ENCODE measurements at places on chromosomes 1 and 21.

DNA sequence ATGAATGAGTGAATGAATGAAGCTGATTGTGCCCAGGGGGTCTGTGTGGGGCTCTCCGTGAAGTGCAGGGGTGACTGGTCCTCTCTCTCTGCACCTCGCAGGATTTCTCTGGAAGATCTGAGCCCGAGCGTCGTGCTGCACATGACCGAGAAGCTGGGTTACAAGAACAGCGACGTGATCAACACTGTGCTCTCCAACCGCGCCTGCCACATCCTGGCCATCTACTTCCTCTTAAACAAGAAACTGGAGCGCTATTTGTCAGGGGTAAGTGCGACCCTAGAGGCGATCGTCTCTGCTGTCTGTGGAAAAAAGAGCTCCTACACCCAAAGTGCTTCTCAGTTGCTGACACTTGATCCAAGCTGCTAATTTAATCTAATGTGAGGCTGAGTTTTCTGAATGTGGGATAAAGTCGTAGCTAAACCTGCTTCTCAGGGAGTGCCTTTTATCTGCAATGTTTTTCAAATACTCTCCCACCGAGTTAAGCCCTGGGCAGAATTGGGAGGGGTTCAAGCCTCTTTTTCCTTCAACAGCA is 101.7 kb downstream of the HUNK start:
- DNase-seq: no peak

GRCh38 chr1:115076384-115076915 is 12.9 kb downstream of the TSPAN2 start:
- no peak for DNase-seq

- no peak for DNase-seq
Observed at GRCh38 chr1:158212320-158212719, 31.6 kb downstream of the CD1D start.

DNA sequence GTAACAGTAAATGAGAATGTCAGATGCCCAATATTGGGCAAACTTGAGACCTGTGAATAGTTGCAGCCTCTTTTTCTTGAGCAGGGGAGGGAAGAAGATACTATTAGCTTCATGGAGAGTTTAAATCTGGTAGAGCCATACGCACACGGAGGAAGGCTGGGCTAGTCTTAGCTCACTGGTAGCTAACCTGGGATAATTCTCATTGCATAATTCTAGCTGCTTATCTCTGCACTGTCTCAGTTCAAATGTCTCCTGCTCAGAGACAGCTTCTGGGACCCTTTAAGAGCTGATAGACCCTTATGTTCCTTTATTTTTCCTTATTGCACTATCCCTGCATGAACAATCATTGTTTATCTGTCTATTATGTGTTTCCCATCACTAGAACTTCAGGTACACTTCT is 8.4 kb downstream of the C1orf87 start:
- DNase-seq: no peak

DNA sequence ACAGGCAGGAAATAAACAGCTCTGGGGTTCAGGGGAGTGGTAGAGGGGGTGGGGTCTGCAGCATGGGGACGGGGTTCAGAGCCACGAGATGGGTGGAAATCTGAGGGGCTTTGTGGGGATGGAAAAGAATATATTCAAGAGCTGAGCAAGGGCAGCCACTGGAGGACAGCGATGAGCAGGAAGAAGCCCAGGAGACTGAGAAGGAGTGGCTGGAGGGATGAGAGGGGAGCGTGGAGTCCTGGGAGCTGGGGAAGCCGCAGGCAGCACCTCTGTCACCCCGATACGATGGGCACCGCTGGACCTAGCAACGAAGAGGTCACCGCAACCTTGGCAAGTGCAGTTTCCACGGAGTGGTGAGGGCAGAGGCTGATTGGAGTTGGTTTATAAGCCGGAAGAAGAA is 10.0 kb upstream of the KCNAB2 start:
- no peak for DNase-seq

DNA sequence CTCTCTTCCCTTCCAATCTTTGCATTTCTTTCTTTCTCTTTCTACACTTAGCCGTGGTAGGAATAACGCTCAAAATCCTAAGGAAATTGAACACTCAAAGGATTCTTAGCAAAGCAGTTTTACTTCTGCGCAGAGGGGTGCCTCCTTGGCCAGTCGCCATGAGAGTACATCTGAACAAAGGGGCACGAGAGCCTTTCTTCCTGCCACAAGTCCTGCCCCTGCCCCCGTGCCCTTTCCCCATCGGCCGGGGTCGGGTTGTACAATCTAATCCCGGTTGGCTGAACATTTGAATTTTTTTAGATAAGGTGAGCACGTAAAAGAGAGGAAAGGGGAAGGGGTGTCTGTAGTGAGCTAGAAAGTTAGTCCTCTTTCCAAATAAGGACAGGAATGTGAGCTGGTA is 28.6 kb upstream of the COL6A1 start:
- DNase-seq: no peak

- no peak for DNase-seq
Observed at GRCh38 chr1:237303929-237304328, 261.9 kb downstream of the RYR2 start.

DNA sequence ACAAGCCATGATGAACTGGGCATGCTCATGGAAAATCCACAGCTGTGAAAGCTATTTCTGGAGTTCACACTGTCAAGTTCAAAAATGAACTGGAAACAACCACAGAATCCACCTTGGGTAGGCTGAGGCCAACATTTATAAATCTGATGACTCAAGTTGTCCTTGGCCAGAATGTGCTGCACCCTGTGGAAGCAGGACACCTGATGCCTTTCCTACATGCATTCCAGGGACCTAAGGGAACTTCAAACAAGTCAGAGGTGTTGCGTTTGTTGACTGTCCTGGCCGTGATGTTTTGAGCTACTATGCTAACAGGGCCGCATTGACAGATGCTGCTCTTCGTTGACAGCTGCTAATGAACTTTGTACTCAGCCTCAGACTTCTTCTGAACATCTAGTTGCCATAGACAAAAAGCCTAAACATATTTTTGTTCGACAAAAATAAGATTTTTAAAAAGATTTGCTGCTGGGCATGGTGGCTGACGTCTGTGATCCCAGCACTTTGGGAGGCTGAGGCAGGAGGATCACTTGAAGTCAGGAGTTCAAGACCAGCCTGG is 127.9 kb upstream of the SLC45A1 start:
- no peak for DNase-seq

- DNase-seq: no peak
Observed at GRCh38 chr21:26847002-26847401, 1.8 kb upstream of the ADAMTS1 start.

- no peak for DNase-seq
Observed at GRCh38 chr1:232493869-232494268, 136.1 kb downstream of the SIPA1L2 start.

- no peak for DNase-seq
Observed at GRCh38 chr1:73903092-73903491, 294.9 kb downstream of the LRRIQ3 start.

DNA sequence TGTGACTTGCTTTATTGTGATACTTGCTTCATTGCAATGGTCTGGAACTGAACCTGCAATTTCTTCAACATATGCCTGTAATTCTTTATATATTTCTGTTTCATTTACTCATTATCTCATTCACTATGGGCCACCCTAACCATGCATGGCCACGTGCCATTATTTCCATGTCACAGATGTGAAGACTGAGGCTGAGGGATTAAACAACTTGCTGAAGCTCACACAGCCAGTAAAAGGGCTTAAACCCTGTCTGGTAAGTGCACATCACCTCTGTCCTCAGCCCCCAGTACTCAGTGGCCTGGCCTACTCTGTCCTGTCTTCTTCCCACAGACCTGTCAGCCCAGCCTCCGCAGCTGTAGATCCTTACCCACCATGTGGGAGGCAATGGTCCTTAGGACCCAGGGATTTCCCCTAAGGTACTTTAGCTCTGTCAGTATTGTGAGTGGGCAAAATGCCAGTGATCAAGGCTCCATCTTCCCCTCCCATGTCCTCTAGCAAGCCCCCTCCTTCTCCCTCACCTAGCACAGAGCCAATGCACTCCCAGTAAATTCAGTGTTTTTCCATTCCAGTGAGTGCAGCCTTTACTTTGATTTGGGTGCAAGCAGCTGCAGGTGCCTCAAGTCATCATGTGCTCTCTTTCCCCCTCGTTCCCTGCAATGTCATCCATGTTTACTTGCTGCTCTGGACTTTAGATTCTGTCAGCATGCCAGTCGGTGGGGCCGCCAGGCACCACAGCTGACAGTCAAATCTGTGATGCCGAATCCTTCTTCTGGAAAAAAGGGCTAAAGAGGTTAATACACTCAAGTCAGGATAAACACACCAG is 228.2 kb upstream of the PROX1 start:
- peak; percentile 86 for DNase-seq

DNA sequence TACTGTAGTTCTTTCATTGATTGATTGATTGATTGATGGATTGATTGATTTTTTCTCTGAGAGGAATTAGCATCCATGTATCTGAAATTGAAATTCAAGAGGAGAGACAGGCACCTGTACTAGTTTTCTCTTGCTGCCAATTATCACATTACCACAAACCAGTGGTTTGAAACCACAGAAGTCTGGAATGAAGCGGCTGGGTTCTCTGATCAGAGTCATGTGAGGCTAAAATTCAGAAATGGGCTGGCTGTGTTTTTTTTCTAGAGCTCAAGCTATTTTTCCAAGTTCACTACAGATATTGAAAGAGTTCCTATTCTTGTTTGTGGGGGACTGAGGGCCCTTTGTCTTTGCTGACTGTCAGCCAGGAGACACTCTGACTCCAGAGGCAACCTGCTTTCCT is 10.0 kb downstream of the NBPF3 start:
- no peak for DNase-seq

DNA sequence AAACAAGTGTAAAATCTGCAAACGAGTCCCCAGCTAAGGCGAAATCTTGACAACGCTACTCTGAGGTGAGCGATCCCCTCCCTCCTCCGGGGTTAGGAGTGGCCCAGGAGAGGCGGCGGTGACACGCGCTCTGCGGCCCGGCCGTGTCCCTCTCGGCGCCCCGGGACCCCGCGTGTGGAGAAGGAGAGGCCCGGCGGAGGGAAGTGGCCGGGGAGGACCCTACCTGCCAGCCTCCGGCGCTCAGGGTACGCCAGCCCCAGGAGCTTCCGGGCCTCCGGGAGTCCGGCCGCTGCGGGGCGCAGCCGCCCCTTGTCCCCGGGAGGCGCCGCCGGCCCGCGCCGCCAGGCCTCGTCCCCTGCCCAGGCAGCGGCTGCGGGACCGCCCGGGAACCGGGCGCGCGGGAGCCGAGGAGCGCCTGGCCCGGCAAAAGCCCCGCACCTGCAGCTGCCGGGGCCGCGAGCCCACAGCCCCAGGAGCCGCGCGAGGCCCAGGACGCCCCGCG is 543 bp downstream of the ABCB10 start:
- DNase-seq: peak; percentile 50

GRCh38 chr1:26102526-26102925 is 9.1 kb upstream of the PDIK1L start:
- no peak for DNase-seq

DNA sequence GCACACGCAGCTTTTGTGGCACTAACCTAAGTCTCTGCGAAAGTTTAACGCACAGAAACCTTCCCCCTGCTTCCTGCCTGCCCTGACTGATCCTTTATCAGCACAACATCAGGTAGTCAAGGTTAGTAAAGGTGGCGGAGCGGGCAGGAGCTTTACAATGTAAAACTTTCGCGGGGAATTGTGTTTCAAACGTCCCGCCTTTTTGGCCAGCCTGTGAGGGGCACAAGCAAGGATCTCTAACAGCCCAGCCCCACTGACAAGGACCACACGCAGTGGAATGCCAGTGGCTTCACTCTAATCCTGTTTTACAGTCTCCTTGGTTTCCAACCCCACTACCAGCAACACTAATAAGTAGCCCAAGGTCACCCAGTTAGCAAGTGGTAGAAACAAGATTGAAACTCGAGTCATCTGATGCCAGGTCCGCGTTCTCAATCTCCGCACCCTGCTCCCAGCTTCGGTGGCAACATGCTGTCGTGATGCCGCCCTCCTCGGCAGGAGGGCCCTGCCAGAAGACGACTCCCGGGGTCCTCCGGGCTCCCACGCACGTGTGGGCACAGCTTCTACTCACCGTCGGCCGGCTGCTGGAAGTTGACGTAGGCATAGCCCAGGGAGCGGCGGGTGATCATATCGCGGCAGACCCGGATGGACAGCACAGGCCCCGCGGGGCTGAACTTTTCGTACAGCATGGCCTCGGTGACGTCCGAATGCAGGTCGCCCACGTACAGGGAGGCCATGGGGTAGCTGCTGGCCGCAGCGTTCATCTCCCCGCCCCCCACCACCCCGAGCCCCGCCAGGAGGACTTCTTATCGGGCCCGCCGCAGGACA is 1.2 kb downstream of the PABPC4 start:
- peak; percentile 68 for DNase-seq

DNA sequence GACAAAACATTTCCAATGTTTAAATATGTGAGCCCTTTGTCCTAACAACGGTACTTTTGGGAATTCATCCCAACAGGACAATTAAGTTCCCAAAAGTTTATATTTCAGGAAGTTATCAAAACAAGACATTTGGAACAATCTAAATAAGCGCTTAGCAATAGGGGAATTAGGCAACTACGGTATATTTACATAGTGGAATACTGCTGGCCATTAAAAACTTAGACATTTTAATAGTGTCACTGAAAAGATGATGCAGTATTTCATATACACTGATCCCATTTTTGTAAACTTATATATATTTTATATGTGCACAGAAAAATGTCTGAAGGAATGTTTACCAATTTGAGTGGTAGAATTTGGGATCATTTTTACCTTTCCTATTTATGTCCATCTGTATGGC is 20.8 kb downstream of the UBR4 start:
- no peak for DNase-seq

DNA sequence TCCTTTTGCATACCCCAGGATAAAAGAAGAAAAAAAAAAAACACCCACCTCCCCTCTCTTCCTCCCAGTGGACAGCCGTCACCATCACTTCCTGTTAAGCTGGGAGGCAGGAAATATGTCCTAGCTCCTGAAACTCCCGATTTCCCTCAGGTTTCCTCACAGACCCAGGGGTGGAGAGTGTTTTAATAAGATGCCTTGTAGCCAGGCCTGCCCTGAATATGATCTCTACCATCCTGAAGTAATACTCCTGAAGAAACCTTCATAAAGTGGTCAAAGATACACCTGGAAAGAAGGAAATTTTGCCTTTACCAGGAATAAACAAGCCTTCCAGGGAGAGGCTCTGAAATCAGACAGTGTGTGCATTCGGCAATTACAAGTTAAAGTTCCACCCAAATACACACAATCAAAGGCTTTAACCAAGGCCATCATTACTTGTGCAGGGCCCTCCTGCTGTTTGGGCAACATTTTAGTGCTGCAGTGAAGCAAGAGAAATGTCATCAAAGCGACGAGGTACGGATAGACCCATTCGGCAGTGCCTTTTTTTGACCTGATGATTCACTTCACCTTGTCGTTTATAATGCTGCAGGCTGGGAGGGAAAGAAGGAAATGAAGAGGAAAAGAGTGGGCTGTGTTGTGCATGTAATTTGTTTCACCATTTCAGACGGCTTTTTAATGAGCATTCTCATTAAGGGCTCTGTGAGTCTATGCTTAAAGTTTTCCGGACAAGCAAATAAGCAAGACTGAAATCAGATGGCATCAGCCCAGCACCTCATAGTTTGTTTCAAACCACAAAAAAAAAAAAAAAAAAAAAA is 41.0 kb upstream of the RASAL2 start:
- DNase-seq: no peak

- peak; percentile 13 for DNase-seq
Observed at GRCh38 chr1:23751050-23751814, 8.0 kb downstream of the ELOA start.

All from NCI-H1092 treated with DMSO at 0.1 percent for 48 hours (cell line).